ENCODE measurements at places on chromosomes 12 and 14.

GRCh38 chr12:18719922-18720510 lies 17.8 kb downstream of the PLCZ1 start:
- no peak for DNase-seq

- DNase-seq = no peak
Observed at GRCh38 chr12:128290938-128291337, 24.0 kb downstream of the TMEM132C start.

DNA sequence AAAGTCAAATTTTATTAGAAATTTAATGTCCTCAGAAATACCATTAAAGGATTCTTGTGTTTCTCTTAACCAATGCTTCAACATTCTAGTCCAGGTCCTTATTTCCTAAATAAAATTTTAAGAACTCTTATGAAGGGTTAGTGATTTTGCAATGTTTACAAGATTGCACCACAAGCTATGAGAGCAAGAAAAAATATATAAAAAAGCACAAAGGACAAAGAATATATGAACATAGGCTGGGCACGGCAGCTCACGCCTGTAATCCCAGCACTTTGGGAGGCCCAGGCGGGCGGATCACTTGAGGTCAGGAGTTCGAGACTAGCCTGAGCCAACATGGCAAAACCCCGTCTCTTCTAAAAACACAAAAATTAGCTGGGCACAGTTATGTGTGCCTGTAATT lies 7.7 kb downstream of the RACGAP1 start:
- DNase-seq = no peak

DNA sequence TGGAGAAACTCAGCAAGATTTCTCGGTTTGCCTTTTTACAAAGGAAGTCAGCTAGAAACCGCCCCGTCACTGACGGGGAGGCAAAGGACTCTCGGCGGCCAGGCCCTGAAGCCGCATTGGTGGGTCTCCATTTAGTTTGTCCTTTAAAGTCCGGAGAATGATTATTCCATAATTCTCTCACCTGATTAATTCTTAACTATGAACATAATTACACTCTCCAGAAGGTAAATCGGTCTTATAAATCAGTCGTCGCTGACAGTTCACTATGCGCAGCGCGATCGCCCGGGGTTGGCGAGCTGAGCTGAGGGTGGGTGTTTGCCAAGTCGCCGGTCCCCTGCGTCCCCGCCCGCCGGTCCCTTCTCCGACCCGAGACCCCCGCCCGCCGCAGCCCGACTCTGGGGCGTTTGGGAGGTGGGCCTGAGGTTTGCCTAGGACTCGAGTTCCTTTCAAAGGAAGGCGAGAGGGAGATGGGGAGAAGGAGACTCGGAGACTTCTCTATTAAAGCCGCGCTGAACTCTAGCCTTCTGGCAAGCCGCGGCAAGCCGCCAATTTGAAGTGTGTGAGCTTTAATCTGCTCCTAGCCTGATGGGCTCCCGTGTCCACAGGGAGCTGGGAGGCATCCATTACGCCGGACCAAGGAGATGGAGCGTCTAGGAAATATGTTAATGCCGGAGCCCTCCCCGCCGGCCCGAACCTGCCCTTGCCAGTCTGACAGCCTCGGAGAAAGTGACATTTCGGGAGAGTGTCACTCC lies 392.9 kb downstream of the NOVA1 start:
- DNase-seq = no peak

DNA sequence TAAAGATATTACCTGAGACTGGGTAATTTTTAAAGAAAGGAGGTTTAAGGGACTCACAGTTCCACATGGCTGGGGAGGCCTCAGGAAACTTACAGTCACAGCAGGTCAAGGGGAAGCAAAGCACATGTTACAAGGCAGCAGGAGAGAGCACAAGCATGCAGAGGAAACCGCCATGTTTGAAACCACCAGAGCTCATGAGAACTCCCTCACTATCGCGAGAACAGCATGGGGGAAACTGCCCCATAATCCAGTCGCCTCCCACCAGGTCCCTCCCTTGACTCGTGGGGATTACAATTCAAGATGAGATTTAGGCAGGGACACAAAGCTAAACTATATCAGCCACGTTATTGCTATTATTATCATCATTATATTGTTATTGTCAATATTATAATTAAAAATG lies 138.7 kb downstream of the RIMBP2 start:
- no peak for DNase-seq
